ENCODE measurements at places on chromosomes 13 and 19.

- no peak for DNase-seq
Measured at GRCh38 chr13:99969453-99969918, 2.1 kb downstream of the ZIC5 start.

DNA sequence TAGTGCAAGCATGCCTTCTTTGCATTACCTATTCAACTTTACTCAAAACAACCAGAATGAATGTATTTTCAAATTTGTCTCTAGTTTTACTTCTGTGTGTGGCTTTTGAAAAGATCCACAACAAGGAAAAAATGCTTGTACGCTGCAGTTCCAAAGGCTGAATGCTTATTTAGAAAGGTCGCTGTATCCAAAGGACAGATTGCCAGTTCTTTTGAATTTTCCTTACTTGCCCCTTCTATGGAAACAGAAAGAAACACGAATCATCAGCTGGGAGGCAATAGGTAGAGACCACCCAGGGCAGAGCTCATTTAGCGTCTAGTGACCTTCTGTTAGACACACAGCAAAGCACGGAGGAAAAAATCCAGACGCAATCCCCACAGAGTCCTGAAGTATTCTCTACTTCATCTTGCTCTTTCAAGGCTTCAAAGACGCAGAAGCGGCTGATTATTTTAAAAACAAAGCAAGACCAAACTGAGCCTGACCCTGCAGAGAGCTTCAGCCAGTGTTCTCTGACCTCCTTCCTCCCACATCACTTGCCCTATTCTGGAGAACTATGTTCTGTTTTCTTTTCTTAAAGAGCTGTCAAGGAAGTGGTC is 674.6 kb upstream of the SGCG start:
- DNase-seq: no peak

DNA sequence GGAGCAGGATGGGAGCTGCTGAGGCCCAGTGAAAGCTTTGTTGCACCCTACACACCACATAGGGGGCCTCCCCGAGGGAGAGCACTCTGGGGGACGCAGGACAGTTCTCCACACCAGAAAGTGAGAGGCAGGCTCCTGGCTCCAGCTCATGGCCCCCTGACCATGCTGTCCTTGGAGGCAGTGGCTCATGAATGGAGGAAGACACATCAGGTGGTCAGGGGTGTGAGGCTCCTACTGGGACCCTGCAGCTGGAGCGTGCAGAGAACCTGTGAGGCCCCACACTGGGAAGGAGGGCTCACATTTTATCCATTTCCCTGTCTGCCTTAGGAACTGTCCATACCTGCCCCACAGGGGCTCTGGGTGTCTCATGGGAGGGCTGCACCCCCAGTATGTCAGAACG is 85.3 kb downstream of the ZNF536 start:
- no peak for DNase-seq

- DNase-seq: no peak
Measured at GRCh38 chr19:6232601-6233055, 47.1 kb downstream of the MLLT1 start.

GRCh38 chr19:14835011-14835410 is at the start of the genes OR7A5 and OR7C1:
Gene OR7A5, minus strand, starts transcription at chr19:14835185. Its CDS starts 6,944 bp downstream, at chr19:14828241.
Gene OR7C1, minus strand, starts transcription at chr19:14835185. Its CDS starts 35,049 bp downstream, at chr19:14800136.
- DNase-seq: no peak

GRCh38 chr19:584240-585001 is 5.3 kb upstream of the HCN2 start:
- DNase-seq: peak; percentile 66

DNA sequence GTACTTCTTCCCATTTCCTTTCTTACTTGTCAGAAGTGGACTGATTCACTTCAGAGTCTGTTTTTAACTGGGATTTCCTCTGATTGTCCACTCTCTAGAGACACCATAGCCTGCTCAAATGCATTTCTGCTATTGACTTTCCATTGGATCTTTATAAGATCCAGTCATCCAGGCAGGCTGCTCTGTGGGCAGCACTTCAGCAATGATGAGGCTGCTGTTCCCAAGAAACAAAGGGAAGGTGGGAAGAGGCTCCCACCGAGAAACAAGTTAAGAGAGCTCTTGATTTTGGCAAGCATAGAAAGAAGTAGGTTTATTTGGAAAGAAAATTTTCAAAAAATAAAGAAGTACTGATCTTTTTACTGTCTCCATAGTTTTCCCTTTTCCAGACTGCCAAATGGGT is 125.8 kb upstream of the STARD13 start:
- DNase-seq: no peak

DNA sequence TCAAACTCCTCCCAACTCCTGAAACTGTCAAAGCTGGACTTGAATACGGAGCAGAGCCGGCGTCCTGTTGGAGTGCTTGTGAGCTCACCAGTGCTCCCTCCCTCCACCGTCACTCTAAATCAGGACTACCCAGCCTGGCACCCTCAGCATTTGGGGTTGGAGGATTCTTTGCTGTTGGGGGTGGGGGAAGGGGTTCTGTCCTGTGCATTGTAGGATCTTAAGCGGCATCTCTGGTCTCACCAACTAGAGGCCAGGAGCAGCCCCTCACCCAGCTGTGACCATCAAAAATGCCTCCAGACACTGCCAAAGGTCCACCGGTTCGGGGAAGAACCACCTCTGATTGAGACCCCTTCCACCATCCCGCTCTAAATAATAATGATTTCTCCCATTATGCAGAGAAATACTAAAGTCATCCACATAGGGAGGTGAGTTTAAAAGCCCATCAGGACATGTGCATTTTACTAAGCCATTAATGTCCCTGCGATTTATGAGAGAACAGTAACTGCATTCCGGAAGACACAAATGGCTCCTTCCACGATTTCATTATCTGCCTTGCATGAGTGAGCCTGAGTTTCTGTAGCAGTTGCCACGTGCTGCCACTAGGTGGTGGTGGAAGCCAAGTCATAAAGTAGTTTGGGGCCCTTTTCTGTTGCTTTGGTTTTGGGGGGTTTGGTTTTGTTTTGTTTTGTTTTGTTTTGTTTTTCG is 16.1 kb upstream of the USP29 start:
- DNase-seq: peak; percentile 74

DNA sequence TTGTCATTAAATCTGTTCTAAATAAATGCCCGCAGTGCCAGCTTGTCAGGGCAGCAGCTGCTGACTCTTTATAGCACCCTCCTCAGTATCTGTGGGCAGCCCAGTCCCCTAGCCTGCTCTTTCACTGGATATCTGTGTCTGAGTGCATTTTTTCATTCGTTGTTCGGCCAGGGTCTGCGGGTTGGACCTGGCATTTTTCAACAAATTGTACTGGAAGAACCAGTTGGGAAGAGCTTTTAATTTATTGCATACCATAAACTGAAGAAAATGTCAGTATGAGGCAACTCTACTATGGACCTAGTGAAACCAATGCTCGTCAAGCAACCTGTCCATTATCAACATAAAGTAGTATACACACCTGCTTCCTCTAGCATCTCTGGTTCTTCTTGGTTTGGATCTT is 8.6 kb downstream of the NLRP13 start:
- no peak for DNase-seq

- DNase-seq: no peak
Measured at GRCh38 chr19:31353833-31354232, 4.6 kb upstream of the TSHZ3 start.

GRCh38 chr13:52695856-52696255 is 43.2 kb downstream of the SUGT1 start:
- DNase-seq: no peak

DNA sequence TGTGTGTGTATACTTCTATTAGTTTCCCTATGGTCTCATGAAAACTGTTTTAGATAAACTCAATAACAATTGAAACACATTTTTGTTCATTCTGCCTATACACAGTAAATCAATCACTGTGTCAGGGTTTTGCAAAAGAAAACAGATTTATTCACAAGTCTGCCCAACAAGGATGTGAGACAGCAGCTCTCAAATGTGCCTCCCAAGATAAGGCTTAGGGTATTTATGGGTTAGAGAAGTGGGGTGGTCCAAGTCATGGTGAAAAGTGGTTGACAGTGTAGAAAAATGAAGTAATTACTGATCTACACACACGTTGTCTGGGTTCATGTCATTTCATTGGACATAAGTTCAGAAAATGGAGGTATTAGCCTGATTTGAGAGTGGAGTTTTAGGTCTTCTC is 844.6 kb downstream of the SLITRK6 start:
- no peak for DNase-seq

GRCh38 chr19:34964598-34964997 is 569 bp upstream of the ZNF792 start:
- no peak for DNase-seq

- peak; percentile 94 for DNase-seq
Measured at GRCh38 chr19:18097217-18097992, at the start of gene MAST3. Gene MAST3, plus strand, starts transcription at chr19:18097778. Its CDS starts 15 bp downstream, at chr19:18097793.

DNA sequence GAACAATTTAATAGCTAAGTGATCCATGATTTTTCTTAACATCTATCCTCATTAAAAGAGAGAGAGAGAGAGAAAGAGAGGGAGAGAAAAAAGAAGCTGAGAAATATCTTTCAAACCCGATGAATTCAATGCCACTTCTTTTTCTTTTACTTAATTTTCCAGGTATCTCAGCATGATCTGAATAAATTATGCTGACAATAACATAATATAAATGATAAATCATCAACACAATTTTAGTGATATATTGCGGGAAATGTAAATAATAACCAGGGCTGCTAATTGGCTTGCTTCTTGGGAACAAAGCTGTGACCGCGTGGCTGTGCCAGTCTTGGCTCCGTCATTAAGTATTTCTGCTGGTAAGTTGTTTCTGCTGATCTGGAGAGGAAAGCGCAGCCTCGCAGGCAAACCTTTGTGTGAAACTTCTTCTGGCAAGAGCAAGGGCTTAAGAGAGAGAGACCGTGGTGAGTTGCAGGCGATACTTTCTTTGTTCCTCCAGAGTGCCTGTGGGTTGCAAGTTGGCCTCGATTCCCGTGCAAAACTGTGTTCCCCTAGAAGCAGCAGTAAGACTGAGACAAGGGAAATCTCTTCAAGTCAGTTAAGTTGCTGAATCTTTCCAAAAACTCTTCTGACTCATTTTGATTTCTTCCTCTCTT is 489.1 kb upstream of the TSHZ3 start:
- DNase-seq: no peak

DNA sequence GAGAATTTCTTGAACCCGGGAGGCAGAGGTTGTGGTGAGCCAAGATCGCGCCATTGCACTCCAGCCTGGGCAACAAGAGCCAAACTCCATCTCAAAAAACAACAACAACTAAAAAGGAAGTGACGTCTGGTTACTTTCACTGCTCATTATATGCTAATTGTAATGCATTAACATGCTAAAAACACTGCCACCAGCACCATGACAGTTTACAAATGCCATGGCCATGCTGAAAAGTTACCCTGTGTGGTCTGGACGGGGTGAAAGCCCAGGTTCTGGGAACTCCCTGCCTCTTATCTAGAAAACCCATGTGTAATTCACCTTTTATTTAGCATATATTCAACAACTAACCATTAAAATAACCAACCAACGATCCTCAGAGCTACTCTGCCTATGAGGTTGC is 28.1 kb downstream of the CPT1C start:
- DNase-seq: no peak

GRCh38 chr19:38684078-38684861 is 36.8 kb downstream of the ACTN4 start:
- DNase-seq: peak; percentile 57

DNA sequence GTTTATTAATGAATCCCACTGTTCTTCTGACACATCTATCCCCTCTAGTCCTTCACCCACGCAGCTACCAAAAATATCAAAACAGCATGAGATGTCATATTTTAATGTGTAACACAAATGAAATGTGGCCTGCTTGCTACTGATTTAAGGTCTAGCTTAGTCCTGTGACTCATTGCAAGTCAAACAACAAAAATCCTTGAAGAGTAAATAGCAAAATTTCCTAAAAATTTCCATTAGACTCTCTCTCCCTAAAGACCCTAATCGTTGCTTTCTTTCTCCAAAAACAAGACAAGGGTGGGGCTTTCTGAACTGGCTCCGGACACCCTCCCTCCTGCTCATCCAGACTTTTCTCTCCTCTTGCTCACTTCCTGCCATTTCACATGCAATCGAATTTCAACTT is 99.9 kb upstream of the IPO5 start:
- DNase-seq: no peak

DNA sequence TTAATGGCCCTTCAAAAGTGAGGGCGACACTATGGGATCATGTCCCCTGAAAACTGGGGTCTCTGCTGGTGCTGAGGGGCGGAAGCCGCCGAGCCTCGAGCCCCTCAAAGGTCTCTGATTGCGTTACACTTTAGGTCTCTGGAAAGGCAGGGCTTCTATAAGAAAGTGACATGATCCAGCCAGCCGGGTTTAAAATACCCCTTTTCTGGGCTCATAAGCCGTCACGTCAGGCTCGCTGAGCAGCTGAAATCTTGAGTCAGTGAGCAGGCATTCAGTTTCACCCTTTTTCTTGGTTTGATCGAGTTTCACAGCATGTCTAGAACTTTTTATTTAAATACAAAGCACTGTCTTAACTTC is 600 bp upstream of the HMGB1 start:
- no peak for DNase-seq

- no peak for DNase-seq
Measured at GRCh38 chr13:43786766-43787517, at the start of gene ENOX1. Gene ENOX1, minus strand, starts transcription at chr13:43786972.

- DNase-seq: no peak
Measured at GRCh38 chr13:29548722-29549121, 46.8 kb downstream of the SLC7A1 start.

- no peak for DNase-seq
Measured at GRCh38 chr19:1455002-1455335, 5.0 kb downstream of the APC2 start.

- DNase-seq: no peak
Measured at GRCh38 chr13:77219401-77219800, 107.5 kb downstream of the MYCBP2 start.

DNA sequence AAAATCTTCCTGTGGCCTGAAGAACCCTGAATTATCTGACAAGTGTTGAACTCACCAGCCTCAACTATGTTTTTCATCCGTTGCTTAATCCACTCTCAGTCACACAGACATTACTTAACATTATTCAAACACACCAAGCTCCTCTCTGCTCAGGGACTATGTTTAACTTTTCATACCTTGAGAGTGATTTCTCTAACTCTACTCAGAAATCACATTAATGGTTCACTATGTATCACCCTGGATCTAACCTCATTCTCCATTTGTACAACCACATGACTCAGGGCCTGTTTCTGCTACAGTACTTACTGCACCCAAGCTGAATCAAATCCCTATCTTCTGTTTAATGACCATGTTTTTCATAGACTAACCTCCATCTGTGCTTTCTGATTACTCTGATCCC is 553.7 kb upstream of the PRR20A start:
- DNase-seq: no peak

DNA sequence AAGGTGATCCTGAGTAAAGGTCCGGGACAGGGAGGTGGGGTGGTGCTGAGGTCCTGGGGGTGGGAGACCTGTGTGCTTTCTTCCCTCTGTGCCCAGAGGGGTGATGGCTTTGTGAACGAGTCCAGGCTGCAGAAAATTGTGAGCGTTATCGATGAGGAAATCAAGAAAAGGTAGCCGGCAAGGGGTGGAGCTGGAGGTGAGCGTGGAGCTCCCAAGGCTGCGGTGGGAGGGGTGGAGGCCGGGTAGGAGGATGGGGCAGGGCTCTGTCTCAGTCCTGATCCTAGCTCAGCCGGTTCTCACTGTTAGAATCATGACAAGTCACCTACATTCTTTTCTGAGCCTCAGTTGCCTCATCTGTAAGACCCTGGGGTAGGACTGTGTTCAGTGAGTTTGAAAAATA is 4.0 kb downstream of the SELENOV start:
- DNase-seq: no peak
